ENCODE measurements at places on chromosomes 11 and 22.
A peak's percentile ranks its signal among the peaks of the same experiment; 100 is the strongest.

DNA sequence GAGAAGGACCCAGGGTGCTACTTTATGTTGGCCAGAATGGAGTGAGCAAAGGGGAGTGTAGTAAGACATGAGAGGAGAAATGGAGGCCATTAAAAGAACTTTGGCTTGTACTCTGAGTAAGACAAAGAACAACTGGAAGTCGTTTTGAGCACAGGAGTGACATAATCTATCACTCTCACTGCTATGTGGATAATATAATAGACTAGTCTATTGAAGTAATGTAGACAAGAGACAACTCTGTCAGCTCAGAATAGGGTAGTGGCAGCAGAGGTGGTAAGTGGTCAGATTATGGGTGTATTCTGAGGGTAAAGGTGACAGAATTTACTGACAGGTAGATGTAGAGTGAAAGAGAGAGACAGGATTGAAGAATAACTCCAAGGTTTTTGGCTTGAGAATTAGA lies 8.2 kb downstream of the KIF18A start:
- DNase-seq, result no peak

DNA sequence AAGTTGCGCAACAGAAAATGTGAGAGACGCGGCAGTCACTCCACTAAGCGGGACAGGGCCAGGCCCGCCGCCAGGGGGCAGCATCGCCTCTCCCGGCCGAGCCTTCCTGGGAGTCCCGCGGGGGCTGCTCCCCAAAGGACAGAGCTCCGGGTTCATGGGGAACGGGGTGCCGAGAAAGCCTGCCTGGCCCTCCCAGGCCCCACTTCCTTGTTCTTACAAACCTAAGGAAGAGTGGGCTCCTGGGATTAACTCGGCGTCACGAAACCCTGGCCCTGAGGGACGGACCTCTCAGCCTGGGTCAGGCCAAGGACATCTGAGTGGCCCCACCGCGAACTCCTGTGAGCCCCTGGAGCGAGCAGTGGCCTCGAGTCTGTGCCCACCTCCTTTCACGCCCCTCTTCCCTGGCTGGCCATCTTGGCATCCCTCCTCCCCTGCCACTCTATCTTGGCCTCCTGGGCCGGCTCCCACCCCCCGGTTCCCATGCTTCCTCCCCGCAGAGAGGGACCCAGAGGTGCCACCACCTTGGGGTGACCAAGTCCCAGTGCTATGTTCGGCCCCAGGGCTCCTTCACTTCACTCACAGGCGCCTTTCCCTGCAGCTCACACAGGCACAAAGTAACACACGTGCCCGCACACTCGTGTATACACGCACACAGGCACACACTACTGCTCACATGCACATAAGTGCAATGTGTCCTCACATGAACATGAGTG lies 99.9 kb upstream of the FGF3 start:
- peak; percentile 68 for DNase-seq

DNA sequence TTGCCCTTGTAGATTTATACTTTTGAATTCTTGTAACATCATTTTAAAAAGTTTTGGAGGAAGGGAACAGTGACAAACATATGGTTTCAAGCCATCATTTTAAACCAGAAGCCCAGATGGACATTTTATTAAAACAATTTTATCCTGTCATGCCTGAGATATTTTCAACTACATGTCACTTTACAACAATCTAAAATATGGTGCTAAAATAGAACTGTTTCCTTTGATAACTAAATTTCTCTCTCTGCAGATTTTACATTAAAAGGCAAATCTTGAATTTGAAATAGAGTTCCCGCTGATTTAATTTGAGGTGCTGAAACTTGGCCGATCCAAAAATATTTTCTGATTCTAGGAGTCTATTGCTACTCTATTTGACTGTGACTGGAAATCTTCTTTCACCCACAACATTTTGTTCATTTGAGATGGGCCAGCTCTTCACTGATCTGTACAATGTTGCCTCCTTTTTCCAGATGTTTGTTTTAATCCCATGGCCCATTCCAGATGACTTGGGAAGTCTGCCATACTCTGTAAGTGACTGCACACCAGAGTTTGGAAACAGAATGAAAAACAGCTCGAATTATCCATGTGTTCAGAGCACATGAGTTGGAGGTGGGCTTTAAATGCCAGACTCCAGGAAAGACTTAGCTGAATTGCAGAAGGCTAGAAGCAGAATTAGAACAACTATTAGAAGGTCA lies 402.5 kb downstream of the TMEM135 start:
- DNase-seq, result no peak

DNA sequence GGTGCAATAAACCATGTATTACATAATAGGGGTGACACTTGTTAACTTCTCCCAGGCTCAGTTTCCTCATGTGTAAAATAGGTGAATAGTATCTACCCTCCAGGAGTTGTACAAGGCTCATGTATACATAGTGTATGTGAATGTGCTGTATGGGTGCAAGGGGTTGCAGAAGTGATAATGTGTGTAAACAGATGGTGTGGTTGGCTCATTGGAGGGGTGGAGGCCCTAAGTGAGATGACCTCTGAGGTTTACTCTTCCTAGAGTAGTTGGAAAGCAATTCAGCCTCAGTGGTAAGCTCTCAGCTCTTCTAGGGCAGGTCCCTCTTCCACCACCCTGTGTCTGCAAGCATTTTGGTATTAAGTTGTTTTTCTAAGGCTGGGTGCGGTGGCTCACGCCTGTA lies 102.4 kb downstream of the PTPRJ start:
- no peak for DNase-seq

DNA sequence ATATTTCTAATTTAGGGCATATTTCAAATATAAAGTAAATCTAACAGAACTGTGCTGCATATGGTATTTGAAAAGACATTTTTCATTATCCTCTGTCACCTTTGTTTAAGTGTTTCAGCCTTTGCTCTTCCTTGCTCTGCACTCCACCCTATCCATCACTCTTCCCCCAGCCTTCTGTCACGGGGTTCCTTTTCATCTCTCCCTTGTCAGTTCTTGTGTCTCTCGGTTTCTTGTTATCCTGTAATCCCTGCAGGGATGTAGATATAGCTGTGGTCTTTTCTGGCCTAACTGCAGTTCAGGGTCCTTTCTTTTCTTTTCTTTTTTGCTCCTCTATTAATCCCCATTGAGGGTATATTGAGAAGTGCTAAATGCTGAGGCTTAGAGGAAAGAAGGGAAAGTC lies 261.9 kb downstream of the DCDC1 start:
- no peak for DNase-seq

- no peak for DNase-seq
Observed at GRCh38 chr22:44520465-44521094, 22.5 kb upstream of the RTL6 start.

DNA sequence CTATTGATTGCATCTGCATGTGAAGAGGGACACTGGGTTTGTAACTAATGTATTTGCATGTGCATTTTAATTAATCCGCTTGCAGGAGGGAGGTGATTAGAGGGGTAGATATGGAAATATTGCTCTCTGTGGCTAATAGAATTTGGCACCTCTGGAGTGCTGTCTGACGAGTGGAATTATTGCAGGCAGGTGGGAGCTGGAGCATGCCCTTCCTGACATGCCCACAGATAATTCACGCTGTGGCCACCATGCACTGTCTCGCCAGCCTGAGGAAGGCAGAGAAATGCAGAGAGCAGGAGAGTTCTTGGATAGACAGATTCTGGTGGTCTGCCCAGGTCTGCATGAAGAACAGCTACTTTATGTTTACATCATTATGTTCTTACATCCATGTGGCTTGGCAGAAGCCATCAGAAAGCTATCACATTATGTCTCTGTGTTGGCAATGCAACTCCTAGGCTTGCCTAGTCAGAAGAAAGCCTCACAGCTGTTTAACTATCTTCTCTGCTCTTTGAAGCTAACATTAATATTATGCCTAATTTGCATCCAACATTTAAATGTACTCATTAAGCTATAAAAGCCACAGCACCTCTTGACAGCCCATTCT lies 89.4 kb upstream of the DRD2 start:
- DNase-seq, result no peak

DNA sequence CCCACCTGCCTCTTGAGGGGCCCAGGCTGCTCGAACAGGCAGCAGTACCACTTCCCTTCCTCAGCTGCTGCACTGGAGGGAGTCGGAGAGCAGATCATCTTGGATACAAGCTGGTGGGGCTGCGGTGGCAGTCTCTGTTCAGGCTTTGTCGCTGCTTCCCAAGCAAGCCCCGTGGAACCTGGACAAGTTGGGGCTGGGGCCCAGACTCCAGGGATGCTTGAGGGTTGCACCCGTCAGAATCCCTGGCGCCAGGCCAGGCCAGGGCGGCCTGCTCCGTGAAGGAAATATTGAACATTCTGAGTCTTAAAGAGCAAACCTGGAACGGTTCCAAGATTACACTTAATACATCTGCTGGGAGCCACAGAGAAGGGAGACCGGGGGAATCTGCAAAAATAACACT lies 310.1 kb upstream of the SORL1-AS1 start:
- DNase-seq, result no peak

- DNase-seq, result no peak
Observed at GRCh38 chr11:78789375-78789774, 214.7 kb upstream of the NARS2 start.

DNA sequence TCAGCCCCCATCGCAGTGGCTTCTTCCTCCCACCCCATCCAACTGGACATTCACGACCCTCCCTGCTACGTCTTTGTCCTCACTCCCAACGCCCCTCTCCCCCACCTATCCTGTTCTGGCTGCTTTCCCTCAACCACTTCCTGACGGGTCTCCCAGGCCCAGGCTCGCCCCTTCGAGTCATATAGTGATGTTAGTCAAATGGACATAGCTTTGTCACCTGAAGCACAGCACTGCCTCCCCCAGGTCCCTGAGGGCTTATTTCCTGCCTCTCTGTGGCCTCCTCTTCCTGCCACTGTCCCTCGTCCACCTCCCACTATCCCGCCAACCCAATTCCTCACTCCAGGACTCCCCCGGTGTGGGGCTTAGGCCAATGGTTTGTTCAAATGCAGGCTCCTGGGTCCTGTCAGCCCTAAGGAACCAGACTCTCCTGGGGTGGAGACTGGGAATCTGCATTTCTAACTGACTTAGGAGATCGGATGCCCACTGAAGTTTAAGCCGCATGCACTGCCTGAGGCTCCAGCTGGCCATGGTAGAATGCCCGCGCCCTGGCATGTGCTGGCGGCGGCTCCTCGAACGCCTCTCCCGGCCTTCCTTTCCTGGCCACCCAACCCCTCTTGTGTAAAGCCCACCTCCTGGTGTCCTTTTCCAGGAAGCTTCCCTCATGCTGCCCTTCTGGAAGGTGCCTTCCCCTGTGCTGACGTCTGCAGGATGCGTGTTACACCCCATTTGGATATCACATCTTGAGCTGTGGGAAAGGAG lies 18.3 kb downstream of the SUN2 start:
- DNase-seq, result no peak

DNA sequence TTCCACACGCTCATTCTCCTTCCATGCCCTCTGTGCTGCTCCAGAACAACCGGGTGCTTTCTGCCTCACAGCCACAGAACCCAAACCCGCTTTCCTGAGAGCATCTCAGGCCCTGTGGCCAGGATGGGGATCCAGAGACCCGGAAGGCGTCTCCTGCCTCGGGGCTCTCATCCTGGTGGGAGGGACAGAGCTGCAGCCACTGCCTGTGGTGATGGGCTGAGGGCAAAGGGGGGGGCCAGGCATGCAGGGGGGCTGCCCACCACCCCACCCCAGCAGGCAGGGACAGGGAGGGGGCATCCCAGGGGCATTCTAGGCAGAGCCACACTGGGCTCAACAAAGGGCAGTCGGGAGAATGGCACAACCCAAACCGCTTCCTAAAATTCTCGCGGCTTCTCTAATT lies 41.4 kb downstream of the CERK start:
- DNase-seq, result no peak

GRCh38 chr11:93537767-93538261 lies 5.4 kb downstream of the SMCO4 start:
- DNase-seq, result no peak

- no peak for DNase-seq
Observed at GRCh38 chr22:28882545-28882877, 861 bp upstream of the ZNRF3 start.

DNA sequence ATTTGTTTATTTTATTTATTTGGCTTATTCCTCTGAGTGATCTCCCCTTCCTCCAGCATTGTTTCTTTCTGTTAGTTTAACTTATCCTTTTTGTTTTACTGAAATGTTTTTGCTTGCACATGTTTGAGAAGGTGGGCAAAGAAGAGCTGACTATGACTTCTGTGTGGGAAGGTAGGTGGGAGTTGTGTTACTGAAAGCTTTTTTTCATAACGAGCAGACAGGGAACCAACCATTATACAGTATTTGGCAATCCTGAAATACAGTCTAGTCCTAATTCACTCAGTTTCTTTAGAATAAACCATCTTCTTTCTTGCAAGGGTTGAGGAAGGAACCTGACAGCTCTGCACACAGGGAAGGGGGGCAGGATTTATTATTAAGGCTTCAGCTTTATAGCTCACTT lies 37.0 kb upstream of the PAK1 start:
- DNase-seq, result no peak

DNA sequence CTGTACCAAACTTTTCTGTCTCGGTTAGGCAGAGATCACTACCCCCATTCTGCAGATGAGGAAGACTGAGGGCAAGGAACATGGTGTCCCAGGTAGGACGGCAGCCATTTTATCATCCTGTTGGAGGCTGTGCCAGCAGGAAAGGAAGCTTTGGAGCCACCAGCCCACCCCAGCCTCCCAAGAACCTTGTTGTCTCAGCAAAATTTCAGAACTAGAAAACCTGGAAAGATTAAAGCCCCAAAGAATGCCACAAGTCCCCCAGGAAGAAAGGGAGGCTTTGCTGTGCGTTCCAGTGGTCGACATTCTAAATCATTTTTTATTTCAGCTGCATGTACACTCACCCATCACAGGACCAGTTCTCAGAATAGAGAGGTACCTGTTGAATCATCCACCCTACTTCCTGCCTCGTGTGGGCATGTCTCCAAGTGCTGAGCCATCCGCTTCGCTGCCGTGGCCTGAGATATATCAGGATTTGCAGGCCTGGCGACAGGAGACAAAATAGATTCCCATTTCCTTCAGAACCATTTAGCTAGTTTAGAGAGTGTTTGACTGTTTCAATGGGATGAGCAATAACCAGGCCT lies 13.0 kb upstream of the EIF3D start:
- DNase-seq, result peak; percentile 55

DNA sequence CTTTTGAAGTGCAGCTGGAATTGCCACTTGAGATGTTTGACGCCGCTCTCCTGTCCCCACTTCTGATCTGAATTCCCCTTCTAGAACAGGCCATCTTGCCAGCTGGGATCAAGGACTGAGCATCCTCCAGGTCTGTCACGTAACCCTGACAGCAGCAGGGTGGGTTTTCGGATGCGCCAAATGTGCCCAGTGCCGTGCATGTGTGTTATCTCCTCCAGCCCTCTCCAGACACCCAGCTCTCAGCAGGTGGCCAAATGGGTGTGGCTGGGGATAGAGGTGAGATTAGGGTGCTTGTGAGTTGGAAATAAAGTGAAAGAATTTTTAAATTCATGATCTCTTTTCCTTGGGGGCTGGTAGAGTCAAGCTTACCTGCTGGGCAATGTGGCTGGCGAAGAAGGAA lies 3.3 kb downstream of the OSBP2 start:
- no peak for DNase-seq

DNA sequence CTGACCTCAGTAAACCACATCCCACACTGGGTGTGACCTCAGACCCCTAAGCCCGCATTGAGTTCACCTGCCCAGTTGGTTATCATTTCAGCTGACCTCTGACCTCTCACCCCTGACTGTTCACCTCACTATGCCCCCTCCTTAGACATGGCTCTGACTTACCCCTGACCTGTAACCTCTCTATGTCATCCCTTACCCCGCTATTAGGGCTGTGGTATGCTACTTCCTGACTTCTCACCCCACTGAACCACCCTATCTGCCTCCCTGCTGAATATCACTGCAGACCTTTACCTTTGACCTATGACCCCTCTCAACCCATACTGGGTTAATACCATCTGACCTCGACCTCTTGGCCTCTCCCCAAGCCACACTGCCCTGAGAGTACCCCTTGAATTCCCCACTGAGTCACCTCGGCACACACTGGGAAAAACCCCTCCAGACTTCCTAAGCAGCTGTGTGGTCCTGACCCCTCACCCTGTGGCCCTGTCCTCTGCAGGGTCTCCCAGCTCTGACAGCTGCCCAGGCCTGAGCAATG lies 8.3 kb downstream of the PLCB3 start:
- no peak for DNase-seq
